ENCODE measurements at places on chromosomes 5 and 9.

- no peak for DNase-seq
Observed at GRCh38 chr5:172035049-172035448, 28.6 kb upstream of the FBXW11 start.

- DNase-seq, result no peak
Observed at GRCh38 chr5:56807679-56808078, 7.7 kb upstream of the MAP3K1 start.

GRCh38 chr5:31663519-31663918 lies 24.6 kb downstream of the PDZD2 start:
- no peak for DNase-seq

DNA sequence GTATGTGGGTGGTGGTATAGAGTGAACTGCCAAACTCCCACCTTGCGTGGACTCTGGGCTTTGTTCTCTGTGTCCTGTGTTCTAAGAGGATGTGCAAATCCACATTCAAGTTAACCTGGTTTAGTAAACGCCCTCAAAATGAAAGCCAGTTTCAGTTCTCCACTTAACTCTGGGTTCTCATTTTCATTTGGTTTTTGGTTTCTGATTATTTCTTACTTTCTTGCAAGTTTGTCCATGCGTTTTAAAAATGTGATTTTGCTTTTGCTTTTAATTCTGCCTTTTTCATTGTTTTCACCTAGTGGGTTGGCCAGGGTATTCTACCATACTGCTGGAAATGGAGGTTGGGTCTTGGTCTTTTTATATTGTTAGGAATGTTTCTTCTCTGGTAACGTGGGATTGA lies 38.2 kb downstream of the GALNT10 start:
- DNase-seq, result no peak

GRCh38 chr5:120255214-120255613 lies 208.9 kb upstream of the PRR16 start:
- no peak for DNase-seq

GRCh38 chr5:68447136-68447929 lies 231.8 kb downstream of the PIK3R1 start:
- DNase-seq, result no peak

GRCh38 chr9:93220627-93221026 lies 36.7 kb downstream of the WNK2 start:
- DNase-seq, result no peak

DNA sequence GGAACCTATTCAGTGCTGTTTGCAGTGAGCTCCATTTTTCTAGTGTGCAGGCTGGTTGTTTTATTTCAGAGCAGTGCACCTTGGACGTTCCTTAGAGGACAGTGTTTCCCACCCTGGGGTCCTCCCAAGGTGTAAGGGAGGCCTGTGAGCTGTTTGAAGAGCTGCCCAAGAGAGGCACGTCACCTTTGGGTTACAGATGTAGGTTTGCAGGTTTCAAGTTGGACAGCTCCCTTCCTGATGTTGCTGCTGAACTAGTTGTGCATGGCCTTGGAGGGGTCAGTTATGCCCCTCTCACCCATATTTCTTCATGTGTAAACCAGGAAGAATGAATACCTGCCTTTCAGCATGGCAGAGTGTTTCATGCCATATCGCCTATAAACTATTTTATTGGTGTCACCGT lies 34.7 kb upstream of the POMT1 start:
- no peak for DNase-seq

DNA sequence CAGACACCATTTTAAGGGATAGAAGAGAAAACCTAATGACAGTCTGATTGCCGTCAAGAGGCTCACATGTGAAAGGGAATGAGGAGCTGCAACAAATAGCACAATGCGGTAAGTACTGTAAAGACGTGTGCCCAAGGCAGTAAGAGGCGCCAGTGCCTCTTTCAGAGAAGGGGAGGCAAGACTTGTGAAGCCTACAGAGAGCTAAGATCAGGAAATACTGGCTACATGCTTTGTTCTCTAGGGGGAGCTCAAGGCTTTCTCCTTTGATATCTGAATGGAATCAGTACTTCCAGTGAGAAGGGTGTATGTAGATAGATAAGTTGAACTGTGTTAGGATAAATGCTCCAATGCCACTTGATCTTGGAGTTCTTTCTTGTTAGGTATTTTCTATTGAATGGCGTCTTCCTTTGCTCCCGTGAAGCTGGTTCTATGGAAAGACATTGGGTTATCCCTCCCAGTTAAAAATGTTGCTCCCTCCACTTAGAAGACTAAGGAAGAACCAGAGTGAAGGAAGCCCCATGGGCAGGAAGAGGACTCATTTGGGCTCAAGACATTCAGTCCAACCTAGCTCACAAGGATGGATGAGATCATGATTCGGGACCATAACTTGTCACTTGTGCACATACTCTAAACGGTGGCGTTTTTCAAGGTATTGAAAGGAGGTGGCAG lies 23.5 kb upstream of the ALDOB start:
- peak; percentile 74 for DNase-seq

DNA sequence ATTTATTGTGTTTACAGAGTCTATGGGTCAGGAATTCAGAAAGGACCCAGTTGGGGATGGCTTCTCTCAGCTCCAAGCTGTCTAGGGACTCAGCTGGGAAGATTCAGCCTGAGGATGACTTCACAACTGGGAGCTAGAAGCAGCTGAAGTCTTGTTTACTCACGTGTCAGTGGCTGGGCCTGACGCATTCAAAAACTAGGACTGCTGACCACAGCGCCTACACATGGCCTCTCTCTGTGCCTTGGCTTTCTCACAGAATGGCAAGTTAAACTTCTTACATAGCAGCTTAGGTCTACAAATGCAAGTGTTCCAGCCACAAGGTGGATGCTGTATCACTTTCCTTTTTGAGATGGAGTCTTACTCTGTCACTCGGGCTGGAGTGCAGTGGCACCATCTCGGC lies 16.3 kb upstream of the PPP2CA start:
- no peak for DNase-seq

- DNase-seq, result no peak
Observed at GRCh38 chr5:143244000-143244736, 159.3 kb downstream of the NR3C1 start.

GRCh38 chr9:109064963-109065702 lies 51.8 kb upstream of the CTNNAL1 start:
- DNase-seq, result no peak

DNA sequence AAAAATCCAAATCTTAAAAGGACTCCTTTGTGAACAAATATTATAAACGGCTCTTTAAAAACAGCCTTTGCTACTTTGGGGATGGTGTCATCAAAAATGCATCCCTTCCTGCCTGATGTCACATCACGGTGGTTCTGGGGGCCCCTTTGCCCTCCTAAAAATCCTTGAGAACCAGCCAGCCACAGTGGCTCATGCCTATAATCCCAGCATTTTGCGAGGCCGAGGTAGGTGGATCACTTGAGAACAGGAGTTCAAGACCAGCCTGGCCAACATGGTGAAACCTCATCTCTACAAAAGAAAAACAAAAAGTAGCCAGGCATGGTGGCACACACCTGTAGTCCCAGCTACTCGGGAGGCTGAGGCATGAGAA lies 43.9 kb downstream of the FNBP1 start:
- DNase-seq, result no peak

DNA sequence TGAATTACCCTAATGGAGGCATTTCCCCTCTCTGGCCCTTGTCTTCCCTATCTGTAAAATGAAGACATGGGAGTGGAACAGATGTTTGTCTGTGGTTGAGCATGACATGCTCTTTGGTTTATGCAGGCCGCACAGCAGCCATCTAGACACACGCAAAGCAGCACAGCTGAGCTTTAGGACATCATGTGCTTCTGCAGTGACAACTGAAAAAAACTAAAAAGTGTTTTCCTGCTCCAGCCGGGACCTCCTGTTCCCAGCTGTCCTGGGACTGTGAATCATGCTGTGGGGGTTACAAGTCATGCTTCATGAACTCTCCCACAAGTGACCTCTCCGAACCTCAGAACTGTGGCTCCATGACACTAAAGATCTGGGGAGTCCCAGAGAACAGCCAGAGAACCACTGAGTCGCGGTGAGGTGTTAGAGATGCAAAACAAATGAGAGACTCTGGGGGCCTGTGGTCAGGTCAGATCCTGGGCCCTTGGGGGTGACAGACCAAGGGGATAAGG lies 1.7 kb downstream of the SMIM3 start:
- DNase-seq, result no peak

DNA sequence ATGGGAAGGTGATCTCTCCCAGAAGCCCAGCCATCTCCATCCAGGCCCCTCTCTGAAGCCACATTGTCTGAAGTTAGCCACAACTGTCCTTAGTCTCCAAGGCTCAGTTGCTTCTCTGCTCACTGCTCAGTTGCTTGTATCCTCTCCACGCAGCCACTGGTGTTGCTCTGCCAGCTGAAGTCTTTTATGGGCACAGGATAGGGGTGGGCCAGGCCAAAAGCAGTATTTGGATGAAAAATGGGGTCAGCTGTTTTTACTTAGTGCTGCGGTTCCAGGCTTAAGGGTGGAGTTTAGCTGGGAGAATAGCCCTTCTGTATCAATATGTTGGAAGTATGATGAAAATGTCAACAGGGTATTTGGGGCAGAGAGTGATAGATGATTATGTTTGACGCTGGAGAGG lies 168.8 kb upstream of the PPP1R2B start:
- DNase-seq, result no peak

DNA sequence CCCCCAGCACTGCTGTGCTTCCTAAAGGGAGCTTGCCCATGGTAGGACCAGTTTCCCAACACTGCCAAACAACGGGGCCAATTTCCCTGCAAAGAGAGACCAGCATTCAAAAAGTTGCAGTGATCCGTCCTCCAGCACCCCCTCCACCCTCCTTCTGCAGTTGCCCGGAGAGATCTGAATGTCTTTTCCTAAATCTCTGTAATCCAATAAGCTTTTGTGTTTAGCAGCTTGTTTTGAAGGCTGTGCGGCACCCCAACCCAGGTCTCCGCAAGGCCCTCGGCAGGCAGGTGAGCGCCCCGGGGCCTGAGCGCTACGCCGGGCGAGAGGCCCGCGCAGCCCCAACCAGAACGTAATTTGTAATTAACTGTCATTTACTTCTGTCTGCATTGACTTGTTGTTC lies 366.9 kb upstream of the IRX2 start:
- DNase-seq, result no peak

DNA sequence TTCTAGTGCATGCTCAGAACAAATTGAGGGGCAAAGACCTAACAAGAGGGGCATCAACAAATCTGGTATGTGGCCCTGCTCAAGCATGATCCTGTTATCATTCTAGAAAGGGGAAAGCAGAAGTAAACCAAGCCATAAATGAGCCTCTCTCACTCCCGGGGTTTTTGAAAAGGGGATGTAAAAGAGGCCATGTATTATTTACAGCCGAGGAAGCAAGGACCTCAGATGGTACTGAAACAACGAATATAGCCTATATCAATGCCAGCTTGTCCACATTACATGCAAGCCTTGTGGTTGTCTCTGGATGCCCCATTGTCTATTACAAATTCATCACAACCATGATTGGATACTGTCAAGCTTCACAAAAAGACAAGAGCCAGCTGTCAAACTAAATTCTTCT lies 211.3 kb downstream of the DCP2 start:
- no peak for DNase-seq

GRCh38 chr5:31100047-31100575 lies 93.4 kb upstream of the CDH6 start:
- no peak for DNase-seq

DNA sequence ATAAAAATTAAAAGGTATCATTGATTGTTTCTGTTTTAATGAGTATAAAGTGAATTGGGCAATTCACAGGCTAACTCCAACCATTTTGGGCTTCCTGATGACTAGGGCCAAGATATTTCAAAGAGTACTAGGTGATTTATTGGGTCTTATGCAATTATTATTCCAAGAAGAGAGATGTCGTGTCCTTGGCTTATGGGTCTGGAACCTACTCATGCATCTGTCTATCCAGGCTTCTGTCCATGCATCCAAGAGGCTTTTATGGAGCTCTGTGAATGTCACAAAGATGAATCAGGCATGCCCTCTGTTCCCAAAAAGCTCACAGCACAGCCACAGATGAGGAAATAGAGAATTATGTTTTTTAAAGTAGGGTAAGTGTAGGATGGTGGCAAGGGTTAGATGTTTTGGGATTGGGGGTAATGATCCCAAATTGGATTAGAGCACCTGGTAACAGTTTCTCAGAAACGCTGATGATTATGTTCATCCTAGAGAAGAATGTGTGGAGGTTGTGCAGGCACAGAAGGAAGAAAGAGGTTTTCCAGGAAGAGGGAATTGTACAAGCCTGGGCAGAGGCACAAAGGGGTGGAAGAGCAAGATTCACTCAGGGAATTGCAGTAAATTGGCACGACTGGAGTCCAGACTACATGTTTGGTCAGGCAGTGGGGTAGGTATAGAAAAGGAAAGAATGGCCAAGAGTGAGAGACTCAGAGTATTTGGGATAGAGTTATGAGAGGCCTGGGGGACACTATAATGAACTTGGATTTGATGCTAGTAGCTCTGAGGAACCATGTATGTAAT lies 83.0 kb upstream of the TNC start:
- no peak for DNase-seq

DNA sequence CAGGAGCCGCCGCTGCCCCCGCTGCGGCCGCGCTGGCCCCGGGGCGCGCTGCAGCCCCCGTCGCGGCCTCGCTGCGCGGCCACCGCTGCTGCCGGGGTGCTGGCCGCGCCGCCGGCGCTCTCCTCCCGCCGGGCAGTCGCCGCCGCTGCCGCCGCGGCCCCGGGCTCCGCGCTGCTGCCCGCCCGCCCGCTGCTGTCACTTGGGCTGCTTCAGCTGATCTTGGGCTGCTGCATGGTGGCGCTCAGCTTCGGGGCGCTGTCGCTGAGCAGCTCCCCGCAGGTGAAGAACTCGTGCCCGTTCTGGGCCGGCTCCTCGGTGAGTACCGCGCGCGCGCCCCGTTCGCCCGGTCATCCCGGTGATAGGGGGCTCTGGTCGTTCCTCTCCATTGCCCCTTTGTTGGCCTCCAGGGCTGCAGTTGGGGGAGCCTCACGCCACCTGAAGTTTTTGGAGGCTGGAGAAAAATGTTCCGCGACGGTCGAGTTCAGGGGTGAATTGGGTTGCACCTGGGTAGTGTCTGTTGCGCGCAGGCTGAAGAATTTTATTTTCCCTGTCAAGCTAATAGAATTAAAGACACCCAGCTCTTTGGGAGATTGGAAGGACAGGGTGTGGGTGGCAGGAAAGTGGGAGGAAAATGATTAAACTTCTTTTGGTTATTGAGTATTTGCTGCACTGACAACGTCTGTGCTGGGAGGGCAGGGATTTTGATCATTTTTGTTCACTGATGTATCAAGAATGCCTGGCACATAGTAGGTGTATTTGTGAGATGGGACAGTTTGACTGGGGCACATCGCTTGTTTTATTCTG lies 596 bp downstream of the ENTREP1 start:
- DNase-seq, result no peak

- DNase-seq, result no peak
Observed at GRCh38 chr9:21119093-21119770, 22.4 kb downstream of the IFNW1 start.

GRCh38 chr5:140855772-140856674 lies at the start of gene PCDHA10:
Gene PCDHA10 (plus strand): TSS chr5:140855897. CDS start chr5:140856049, 152 bp downstream.
- DNase-seq, result no peak

DNA sequence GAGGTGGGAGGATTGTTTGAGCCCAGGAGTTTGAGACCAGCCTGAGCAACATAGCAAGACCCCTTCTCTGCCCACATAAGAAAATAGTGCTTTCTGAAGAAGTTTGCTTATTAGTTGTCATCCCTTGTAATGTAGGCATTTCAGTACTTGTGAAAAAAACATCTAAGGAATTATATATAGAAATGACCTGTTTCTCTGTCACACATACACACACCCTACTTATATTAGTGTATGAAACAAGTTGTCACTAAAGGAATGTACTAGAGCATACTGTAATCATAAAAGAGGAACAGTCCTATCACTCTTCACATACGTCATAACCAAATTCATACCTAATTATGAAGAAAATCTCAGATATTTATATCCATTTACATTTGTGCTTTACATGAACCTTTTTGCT lies 122.0 kb downstream of the NIPBL start:
- DNase-seq, result no peak

- no peak for DNase-seq
Observed at GRCh38 chr5:175712313-175712680, 54.4 kb downstream of the HRH2 start.

Data from NCI-H2081 (cell line).